ENCODE measurements at places on chromosomes 5 and 9. TPM values are rescaled to one million over a fixed set of nuclear protein-coding genes. Genes with fewer than 3 reads are reported as not detected.

GRCh38 chr5:16885635-16886365 is 50.3 kb downstream of the MYO10 start:
- DNase-seq = no peak

GRCh38 chr5:18281947-18282581 is 647.8 kb downstream of the TAF11L14 start:
- peak; percentile 77 for DNase-seq

GRCh38 chr9:13520069-13520468 is 240.6 kb upstream of the MPDZ start:
- DNase-seq = no peak

DNA sequence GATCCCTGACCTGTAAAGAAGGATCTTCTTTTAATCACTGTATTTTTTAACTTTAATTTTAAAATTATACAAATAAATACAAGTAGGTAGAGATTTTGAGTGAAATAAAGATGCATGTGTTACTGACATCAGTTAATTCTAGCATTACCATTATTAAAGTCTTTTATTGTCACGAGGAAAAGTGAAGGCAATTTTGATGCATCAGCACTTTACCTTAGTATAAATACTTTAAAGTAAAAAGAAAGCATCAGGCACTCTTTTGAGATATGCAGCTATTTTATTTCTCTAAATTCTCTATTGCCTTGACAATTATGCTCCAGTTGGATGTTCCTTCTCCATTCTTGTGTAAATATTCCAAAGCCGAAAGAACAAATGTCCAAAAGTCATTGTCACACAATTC is 4.6 kb downstream of the HTR1A start:
- DNase-seq = no peak

Gene CDC20B
- total RNA-seq = not detected
